ENCODE measurements at places on chromosomes 1 and 21. TPM values are rescaled to one million over a fixed set of nuclear protein-coding genes. Genes with fewer than 3 reads are reported as not detected.

DNA sequence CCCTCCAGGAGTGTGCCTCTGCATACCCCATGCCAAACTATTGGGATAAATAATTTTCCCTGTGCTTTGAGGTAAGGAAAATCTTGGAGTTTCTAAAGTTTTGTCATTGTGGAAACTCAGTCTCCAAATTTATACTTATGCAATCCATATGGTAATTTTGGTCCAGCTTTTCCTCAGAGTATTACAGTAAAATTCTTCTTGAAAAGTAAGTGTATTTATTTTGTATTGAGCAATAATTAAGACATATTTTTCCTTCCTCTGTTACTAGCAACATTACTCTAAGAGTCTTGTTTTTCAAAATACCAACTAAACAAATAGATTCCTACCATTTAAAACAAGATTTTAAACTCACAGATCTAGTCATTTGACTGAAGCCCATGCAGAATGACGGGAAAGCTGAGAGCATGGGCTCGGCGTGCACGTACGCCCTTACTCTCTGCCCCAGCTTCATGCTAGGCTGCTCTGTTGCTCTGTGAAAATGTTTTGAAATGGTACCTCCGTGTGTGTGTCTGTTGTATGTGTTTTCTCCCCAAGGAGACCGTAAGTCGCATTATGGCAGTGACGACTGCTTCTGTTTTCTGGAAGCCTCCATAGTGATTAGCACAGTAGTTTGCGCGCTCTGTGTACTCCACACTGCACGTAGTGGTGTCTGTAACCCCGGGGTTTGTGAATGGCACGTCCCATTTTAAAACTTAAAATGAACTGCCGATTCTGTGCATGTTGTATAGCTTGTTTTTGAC lies 165.3 kb downstream of the SDCCAG8 start:
- H3K4me1 ChIP-seq = peaks cover 3% of the 10 kb centered on the region
- H3K4me3 ChIP-seq = peak overlapping the region; percentile 29
- H3K27ac ChIP-seq = peak overlapping the region; percentile 27
- no peaks in the 10 kb centered on the region for H3K36me3 ChIP-seq
- H3K27me3 ChIP-seq = no peaks in the 10 kb centered on the region

- H3K4me1 ChIP-seq = no peaks in the 10 kb centered on the region
- H3K4me3 ChIP-seq = no peak overlapping the region
- peak; percentile 37 for DNase-seq
- H3K27ac ChIP-seq = no peak overlapping the region
- H3K36me3 ChIP-seq = no peaks in the 10 kb centered on the region
Measured at GRCh38 chr1:30471307-30471706, 252.1 kb downstream of the MATN1 start.

GRCh38 chr1:71296551-71297134 lies 215.8 kb upstream of the ZRANB2 start:
- H3K27ac ChIP-seq = no peak overlapping the region
- no peaks in the 10 kb centered on the region for H3K27me3 ChIP-seq
- no peak for DNase-seq
- H3K4me3 ChIP-seq = no peak overlapping the region
- no peaks in the 10 kb centered on the region for H3K4me1 ChIP-seq

- peaks cover 21% of the 10 kb centered on the region for H3K4me1 ChIP-seq
- no peaks in the 10 kb centered on the region for H3K36me3 ChIP-seq
- H3K27ac ChIP-seq = peak overlapping the region; percentile 66
Measured at GRCh38 chr1:24725209-24725651, 20.0 kb upstream of the CLIC4 start.

GRCh38 chr1:191870490-191870889 lies 287.8 kb upstream of the RGS18 start:
- no peak overlapping the region for H3K27ac ChIP-seq
- H3K27me3 ChIP-seq = no peaks in the 10 kb centered on the region
- no peak overlapping the region for H3K4me3 ChIP-seq
- no peaks in the 10 kb centered on the region for H3K36me3 ChIP-seq
- DNase-seq = no peak
- no peaks in the 10 kb centered on the region for H3K4me1 ChIP-seq

GRCh38 chr21:16187603-16188301 lies 458.0 kb downstream of the USP25 start:
- peaks cover 23% of the 10 kb centered on the region for H3K4me1 ChIP-seq
- no peaks in the 10 kb centered on the region for H3K36me3 ChIP-seq
- H3K27ac ChIP-seq = peak overlapping the region; percentile 32

- no peak overlapping the region for H3K27ac ChIP-seq
- no peak for DNase-seq
- H3K4me3 ChIP-seq = no peak overlapping the region
- H3K4me1 ChIP-seq = no peaks in the 10 kb centered on the region
- H3K36me3 ChIP-seq = no peaks in the 10 kb centered on the region
Measured at GRCh38 chr1:68196676-68197075, 35.6 kb downstream of the WLS start.

- no peak overlapping the region for H3K4me3 ChIP-seq
- no peak for DNase-seq
- peaks cover 6% of the 10 kb centered on the region for H3K4me1 ChIP-seq
- H3K27me3 ChIP-seq = no peaks in the 10 kb centered on the region
Measured at GRCh38 chr1:202638019-202638700, 72.1 kb downstream of the SYT2 start.

- no peaks in the 10 kb centered on the region for H3K36me3 ChIP-seq
- H3K4me3 ChIP-seq = peak overlapping the region; percentile 91
- no peaks in the 10 kb centered on the region for H3K27me3 ChIP-seq
- no peaks in the 10 kb centered on the region for H3K4me1 ChIP-seq
- H3K27ac ChIP-seq = peak overlapping the region; percentile 74
- DNase-seq = no peak
Measured at GRCh38 chr1:109040989-109041620, 797 bp downstream of the WDR47 start.

GRCh38 chr1:54581621-54582035 lies 33.6 kb downstream of the ACOT11 start:
- no peak overlapping the region for H3K4me3 ChIP-seq
- no peaks in the 10 kb centered on the region for H3K36me3 ChIP-seq
- no peaks in the 10 kb centered on the region for H3K27me3 ChIP-seq
- H3K4me1 ChIP-seq = peaks cover 21% of the 10 kb centered on the region

DNA sequence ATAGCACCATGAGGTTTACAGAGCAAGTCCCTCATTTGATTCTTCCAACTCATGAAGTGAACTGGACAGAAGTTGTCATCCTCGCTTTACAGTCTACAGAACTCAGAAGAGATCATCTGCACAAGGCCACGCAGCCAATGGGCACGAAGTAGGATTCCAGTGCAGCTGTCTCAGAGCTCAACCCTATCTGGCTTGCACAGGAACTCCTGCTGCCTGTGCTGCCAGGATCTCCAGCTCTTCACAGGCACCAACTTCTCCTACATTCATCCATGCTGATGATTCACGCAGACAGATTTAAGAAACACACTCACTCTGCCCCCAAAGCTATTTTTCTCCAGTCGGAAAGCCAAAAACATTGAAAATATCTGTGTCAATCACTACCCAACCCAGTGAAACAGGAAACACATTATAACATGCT lies 157.0 kb downstream of the RERE start:
- H3K4me1 ChIP-seq = peaks cover 28% of the 10 kb centered on the region
- H3K36me3 ChIP-seq = no peaks in the 10 kb centered on the region
- DNase-seq = peak; percentile 74
- no peak overlapping the region for H3K4me3 ChIP-seq
- H3K27me3 ChIP-seq = no peaks in the 10 kb centered on the region

DNA sequence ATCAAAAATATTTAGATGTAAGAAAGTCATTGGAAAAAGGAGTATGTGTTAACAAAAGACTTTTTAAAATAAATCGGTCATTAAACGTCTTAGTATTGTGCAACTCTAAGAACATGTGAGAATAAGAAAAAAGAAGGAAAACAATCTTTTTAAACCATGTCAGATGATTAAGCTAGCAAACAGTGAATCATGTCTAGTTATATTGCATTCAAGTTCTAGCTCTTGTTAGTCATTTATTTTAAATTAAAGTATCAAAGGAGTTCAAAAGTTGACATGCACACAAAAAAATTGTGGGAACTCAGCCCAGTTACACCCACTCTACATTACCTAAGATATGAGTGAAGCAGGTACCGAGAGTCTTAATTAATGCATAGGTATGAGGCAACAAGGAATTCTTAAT lies 9.8 kb downstream of the FRRS1 start:
- no peak overlapping the region for H3K4me3 ChIP-seq
- no peak for DNase-seq

Gene CLEC20A
- polyA plus RNA-seq = 7.5 TPM

Gene KRTAP19-1
- polyA plus RNA-seq = not detected

Gene PRKCZ
- polyA plus RNA-seq = 142 TPM

Gene ASTN1
- 2.7 TPM for polyA plus RNA-seq

Gene OR2C3
- 0.55 TPM for polyA plus RNA-seq

Gene CYP4A11
- polyA plus RNA-seq = not detected
